ENCODE measurements at places on chromosomes 12 and 14.

DNA sequence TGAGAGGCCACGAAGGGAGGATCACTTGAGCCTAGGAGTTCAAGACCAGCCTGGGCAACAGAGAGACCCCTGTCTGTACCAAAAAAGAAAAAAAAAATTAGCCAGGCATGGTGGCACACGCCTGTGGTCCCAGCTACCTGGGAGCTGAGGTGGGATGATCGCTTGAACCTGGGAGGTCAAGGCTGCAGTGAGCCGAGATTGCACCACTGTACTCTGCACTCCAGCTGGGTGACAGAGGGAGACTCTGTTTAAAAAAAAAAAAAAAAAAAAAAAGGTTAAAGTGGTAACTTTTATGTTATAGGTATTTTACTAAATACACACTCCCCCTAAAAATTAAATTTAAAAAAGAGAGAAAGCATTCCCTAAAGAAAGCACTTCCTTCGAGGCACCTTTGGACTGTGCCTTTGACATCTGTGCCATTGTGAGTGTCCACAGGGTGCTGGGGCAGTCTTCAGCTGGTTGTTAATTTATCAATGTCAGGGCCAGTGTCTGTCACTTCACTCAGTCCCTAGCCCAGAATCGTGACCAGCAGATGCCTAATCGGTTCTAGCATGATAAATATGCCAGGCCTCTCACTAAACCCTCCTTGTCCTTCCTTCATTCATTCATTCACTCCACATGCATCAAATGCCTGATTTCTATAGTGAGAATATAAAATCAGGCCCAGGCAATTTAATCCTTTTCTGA, 63.1 kb downstream of the B4GALNT3 start:
- no peak for DNase-seq

- DNase-seq: no peak
Observed at GRCh38 chr12:110373962-110374611, 29.4 kb downstream of the ANAPC7 start.

DNA sequence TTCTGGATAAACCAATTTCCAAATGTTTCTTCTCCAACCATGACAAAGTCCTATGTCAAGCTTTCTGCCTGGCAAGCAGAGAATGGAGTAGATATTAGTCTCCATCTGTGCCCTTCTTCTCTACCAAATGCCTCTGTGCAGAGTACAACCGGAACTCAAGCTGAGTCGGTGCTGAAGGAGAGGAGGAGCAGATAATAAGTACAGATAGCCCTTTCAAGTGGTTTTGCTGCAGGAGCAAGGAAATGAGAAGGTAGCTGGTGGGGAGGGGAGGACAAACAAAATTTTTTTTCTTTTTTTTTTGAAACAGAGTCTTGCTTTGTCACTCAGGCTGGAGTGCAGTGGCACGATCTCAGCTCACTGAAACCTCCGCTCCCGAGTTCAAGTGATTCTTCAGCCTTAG, 14.2 kb upstream of the HELB start:
- no peak for DNase-seq

DNA sequence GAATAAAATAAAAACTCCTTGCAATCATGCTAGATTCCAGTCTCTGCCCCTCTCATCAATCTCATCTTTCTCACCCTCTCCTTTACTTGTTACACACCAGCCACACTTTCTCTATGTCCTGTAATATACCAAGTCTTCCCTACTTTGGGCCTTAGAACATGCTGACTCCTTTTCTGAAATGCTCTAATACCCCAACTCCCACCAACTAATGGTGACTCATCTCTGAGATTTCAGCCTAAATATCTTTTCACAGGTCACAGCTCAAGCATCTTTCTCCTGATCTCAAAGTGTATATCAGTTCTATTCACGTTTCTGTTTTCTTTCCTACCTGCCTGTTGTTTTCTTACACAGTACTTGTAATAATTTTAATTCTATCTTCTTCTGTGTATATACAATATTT, 378.9 kb upstream of the PRICKLE1 start:
- no peak for DNase-seq

GRCh38 chr12:79055926-79056674, 191.5 kb downstream of the SYT1 start:
- peak; percentile 42 for DNase-seq

GRCh38 chr14:58864751-58865513, 227.2 kb downstream of the DACT1 start:
- DNase-seq: peak; percentile 35

- DNase-seq: no peak
Observed at GRCh38 chr14:92021523-92021922, 18.3 kb downstream of the TRIP11 start.

- no peak for DNase-seq
Observed at GRCh38 chr14:78725086-78725485, 554.9 kb downstream of the NRXN3 start.

GRCh38 chr14:69996216-69996615, 117.0 kb downstream of the SMOC1 start:
- DNase-seq: no peak

- DNase-seq: no peak
Observed at GRCh38 chr12:126914170-126914793, 1352.7 kb upstream of the TMEM132C start.

GRCh38 chr12:109544955-109545531, 28.3 kb downstream of the MMAB start:
- DNase-seq: no peak

- no peak for DNase-seq
Observed at GRCh38 chr12:56071648-56072047, 8.3 kb upstream of the ERBB3 start.

GRCh38 chr14:54189748-54190354, 207.0 kb upstream of the CDKN3 start:
- peak; percentile 53 for DNase-seq

- no peak for DNase-seq
Observed at GRCh38 chr14:21326972-21327371, 47.1 kb downstream of the RPGRIP1 start.

DNA sequence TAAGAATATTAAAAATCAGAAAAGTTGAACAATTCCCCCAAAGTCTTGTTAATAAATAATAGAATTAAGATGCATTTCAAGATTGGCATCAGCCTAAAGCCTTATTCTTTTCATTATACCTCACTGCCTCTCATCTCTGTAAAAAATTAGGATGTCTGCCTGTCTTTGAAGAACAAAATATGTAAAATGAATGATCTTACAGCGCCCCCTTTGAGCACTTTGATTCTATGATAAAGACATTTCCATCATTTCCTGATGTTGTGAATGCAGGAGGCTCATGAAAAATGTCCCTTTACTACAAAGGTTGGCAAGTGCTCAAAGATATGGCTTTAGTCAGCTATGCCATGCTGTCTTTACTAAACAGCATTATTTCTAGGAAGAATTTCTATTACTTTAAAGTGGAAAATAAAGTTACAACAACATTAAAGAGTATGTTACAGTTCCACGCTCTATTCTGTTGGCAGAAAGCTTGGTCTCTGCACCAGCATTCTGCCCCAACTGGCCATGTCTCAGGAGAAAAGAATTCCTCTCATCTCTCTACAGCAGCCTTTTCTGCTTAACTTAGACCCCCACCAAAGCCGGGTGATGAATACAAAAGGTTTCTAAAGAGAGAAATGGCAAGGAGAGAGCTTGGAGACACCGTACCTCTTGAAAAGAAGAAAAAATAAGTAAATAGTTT, 95.1 kb downstream of the LLPH start:
- peak; percentile 82 for DNase-seq

- DNase-seq: no peak
Observed at GRCh38 chr14:34023824-34024767, 73.2 kb upstream of the EGLN3 start.

- no peak for DNase-seq
Observed at GRCh38 chr14:66038212-66038611, 448.0 kb upstream of the CCDC196 start.

DNA sequence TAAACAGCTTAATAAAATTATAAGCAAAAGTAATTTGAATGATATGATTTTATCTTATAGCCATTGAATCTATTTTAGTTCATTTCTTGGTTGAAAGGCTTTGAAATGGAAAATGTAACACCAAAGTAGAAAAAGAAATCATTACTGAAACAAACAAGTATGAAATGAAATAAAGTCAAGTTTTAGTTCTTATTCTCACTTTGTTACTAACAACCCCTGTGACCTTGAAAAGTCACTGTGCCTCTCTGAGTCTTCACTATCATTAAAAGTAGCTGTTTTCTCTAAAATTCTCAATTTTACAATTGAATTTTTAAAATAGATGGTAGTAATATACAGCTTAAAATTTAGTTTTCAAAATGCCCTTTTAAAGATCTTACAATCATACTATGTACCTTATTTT, 32.4 kb upstream of the SLC17A8 start:
- no peak for DNase-seq

- no peak for DNase-seq
Observed at GRCh38 chr14:80427101-80427500, 215.8 kb upstream of the DIO2 start.

DNA sequence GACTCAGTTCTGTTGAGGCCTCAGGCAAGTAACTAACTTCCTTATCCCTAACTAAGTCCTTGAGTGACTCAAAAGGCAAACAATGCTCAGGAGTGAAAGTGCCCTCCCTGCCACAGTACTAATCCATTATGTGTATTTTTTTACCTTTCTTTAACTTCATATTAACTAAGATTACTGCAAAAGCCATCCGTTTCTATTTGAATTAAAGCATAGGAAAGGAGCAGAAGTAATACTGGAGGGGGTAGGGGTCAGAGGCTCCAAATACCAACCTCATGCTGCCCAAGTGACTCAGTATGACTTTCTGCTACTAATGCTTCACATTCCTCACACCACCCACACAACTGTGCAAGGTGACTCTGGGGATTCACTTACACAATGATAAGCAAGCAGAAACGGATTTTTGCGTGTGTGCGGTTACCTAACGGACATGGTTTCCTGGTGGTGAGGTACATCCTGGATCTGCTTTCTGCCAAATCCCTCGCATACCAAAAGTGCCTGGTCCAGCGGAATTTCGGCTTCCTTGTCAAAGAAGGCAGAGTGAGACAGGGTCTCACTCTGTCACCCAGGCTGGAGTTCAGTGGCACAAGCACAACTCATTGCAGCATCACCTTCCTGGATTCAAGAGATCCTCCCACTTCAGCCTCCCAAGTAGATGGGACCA, 25.1 kb downstream of the MOK start:
- DNase-seq: no peak

DNA sequence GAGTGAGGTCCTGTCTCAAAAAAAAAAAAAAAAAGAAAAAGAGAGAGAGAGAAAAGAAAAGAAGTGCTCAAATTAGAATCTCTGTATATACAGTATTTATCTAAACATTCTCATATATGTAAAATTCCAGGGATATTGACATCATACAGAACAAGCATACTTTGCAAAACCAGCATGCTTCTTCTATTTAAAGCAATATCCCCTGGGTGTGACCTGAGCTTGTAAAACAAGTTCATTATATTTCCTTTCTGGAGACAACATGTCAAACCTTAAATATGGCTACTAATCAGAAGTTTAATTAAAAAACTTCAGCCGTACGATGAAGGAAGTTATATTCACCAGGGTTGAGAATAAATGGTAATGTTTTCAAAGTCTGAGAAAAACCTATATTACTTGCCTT, 175.8 kb upstream of the HMGA2 start:
- no peak for DNase-seq

DNA sequence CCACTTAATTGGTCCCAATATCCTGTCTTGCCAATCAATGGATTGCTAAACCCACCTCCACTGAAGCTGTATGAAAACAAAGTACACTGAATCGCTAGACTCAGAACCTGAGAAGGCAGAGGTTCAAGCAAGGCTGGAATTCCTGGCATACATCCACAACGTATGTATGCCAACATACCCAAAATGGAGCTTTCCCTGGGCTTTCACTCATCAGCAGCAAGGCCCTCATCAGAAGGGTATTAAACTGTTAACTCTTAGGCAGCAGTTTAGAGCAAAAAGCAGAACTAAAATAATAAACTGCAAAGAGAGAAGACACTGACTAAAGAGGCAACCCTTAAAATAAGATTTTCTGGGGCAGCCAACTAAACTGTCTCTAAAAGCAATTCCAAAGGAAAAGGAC, 13.6 kb downstream of the MED13L start:
- no peak for DNase-seq

- DNase-seq: no peak
Observed at GRCh38 chr12:89870413-89871184, 162.0 kb upstream of the ATP2B1 start.

- DNase-seq: no peak
Observed at GRCh38 chr14:72588521-72588920, 305.4 kb downstream of the DPF3 start.

- DNase-seq: no peak
Observed at GRCh38 chr14:23102801-23103200, 2.0 kb downstream of the CIROP start.

- DNase-seq: no peak
Observed at GRCh38 chr12:112466835-112467234, 48.1 kb downstream of the PTPN11 start.

DNA sequence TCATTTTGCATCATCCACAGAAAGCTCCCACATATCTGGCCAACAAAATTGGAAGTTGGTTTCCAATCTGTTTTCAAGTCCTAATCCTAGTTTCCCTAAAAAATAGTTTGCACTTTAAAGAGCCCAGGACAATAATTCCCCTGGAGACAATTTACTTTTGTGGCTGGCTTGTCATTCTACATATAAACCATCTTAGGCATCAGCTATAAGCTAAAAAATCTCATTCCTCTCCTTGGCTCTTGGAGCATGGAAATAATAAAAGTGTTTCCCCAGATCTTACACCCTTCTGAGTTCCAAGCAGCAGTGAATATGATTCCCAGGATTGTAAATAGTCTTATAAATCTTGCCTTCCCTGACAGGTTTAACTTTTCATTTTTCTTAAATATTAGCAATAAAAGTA, 89.1 kb upstream of the NUDT4 start:
- DNase-seq: no peak

DNA sequence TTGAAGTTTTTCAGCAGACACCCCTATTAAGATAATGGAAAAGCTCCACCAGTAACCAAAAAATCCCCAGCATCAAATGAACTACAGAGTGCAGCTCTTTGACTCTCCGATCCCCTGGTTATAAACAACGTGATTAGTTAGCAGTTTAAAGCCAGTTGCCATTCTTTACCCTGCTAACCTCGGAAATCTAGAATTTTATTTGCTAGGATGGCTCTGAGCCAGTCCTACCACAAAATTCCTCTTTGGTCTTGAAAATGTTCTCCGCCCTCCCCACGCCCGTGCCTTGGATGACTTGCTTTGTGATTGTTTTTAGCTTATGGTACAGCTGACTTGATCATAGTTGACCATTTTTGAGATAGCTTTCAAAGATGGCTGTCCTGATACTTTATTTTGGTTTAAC, 1.2 kb downstream of the KLHDC2 start:
- DNase-seq: no peak

- DNase-seq: peak; percentile 84
Observed at GRCh38 chr12:94074980-94075629, 73.3 kb upstream of the PLXNC1 start.

GRCh38 chr12:127381043-127381668, 885.8 kb upstream of the TMEM132C start:
- DNase-seq: peak; percentile 81

DNA sequence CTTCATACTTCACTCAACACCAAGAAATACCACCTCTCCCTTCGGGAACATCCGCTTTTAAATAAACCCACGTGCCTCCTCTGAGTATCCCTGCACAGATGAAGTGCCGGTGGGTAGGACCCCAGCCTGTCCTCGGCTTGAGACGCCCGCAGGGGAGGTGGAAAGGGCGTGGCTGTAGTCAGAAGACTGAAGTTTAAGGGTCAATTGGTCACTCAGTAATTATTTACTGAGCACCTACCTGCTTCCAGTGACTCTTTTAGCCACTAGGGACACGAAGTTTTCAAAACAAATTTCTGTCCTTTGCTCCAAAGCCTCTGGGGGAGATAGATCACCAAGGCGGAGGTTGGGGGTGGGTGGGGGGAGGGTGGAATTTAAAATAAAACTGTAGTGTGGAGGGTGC, 309.4 kb downstream of the VRK1 start:
- no peak for DNase-seq

All from A673 (cell line).